ENCODE measurements at places on chromosomes 1 and 21.

DNA sequence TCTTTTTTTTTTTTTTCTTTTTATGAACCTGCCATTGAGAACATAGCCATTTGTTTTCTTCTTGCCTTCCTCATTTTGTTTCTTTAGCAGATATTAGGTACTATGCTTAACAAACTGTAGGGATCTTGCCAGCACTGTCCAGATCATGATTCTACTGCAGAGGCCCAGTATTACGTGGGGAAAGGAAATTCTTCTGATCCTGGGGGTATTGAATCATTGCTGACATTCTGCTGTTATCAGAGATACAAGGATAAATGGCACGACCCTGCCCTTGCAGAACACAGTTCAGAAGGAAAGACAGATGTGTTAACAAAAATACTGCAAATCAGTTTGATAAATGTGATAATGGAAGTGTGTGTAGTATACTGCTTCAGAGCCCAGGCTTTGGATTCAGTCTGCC lies 56.2 kb downstream of the BTBD8 start:
- DNase-seq: no peak

DNA sequence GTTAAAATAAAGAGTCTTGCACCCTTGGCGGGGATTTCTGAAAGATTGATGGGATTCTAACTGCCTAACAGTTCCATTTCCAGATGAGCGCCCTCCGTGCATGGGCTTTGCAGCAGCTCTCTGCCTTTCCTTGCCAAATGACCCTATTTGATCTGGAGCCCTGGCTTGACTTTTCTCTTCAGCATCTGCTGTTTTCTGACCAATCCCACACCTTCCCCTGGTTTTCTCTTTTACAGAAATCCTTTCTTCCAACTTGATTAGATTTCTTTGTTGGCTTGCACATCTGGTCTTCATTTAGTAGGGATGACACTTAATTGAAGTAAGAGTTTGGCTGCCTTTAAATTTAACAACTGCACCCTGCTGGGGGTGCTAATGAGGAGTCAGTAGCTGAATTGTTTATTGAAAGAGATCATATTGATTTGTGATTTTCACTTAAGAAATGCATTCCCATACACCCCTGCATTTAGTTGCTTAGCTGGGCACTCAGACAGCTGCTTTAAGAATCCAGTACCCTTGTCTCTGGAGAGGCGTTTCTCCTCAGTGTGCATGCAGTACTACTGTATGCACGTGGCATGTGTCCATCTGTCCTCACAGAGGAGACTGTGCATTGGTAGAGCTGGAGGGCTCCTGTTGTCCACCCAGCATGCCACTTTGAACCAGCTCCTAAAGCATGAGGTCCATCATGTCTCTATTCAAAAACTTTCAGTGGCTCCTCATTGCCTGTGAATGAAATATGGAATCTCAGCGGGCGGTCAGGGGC lies 99.7 kb downstream of the NOS1AP start:
- DNase-seq: no peak

DNA sequence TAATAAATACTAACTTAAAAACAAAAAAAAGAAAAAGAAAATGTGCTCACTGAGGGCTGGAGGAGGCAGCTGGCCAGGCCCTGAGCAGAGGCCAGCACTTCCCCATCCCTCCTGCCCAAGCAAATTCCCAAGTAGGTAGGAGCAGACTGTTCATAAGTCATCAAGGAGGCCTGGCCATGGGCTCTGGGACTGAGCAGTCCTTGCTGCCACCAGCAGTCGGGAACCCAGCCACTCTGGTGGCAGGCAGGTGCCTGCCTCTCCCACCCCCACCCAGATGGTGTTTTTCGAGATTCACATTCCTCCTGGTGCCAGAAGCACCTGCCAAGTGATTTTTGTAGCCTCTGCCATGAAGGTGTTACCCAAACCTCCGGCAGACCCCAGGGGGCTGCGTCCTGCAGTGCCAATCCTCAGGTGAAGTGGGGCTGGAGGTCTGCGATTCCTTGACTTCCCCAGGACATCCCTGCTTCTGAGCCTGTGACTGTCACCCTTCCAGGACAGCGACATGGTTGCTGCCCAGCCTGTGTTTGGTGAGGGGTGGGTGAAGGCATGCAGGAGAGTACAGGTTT lies 204.2 kb upstream of the TMEM51 start:
- DNase-seq: no peak

GRCh38 chr1:212773011-212773410 lies 18.6 kb downstream of the NSL1 start:
- no peak for DNase-seq

GRCh38 chr1:170670802-170671628 lies 7.1 kb downstream of the PRRX1 start:
- peak; percentile 81 for DNase-seq

DNA sequence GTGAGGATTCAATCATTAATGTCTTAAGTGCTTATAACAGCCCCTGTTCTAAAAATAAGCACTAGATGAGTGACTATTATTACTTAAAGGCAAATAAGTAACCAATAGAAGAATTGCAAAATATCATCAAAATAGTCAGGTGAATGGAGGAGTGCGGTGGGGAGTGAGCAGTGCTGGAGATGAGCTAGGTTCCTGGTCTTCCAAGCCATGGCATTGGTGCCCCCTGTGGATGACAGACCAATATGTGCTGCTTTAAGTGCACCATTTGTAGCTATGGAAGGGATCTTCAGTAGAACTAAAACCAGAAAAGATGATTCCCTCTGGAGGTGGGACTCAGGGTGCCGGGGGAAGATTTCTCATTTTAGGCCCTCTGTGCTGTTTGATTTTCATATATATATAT lies 46.1 kb upstream of the SLC30A1 start:
- no peak for DNase-seq

GRCh38 chr1:160149716-160150115 lies 1.7 kb upstream of the ATP1A4 start:
- no peak for DNase-seq

- DNase-seq: no peak
Observed at GRCh38 chr1:205506409-205507200, 2.1 kb downstream of the CDK18 start.

DNA sequence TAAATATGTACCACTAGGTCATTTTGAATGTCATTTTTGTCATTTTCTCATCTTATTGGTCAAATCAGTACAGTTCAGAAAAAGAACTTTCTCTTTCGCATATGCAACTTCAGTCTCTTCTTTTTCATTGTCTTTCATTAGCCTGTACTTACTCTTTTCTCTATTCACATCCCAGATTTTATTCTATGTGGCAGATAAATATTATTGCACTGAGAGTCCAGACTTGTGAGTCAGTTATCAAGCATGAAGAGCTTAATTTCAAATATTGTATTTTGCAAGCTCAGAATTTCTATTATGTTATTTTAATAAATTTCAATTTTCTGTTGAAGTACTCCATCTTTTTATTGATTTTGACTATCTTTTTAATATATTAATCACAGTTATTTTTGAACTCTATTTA lies 105.2 kb upstream of the PALMD start:
- DNase-seq: no peak

DNA sequence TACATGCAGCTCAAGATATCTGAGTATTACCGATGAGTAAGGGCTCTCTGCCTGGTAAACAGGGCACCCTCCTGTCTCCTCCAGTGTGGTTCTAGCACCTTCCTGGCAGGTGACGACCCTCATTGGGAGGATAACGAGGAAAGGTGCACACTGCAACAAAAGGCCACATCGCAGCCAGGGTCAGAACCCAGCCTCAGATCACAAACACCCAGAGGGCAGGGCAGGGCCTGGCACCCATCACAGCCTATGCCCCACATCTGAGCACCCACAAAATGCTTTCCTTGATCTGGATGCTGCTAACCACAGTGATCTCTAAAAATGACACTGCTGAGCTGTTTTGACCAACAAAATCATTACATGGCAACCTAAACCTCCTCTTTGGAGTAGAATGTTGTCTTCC lies 23.8 kb downstream of the C1orf198 start:
- DNase-seq: no peak

DNA sequence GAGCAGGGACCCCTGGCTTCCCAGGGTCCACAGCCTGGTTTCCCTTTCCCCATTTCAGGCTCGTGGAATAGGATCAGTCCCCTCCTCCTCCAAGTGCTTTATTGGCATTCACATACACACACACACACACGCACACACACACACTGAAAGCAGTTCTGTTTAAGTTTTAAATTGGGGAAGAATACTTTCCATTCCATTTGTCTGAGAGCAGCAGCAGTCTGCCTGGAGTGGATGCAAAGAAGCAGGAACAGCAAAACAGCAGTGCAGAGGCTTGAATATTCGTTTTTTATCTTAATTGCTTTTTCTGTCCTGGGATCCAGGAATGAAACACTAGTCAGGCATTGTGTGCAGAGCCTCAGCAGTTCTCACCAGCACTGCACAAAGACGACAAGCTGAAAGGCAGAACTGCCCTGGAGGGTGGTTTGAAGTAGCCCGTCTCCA lies 7.1 kb downstream of the CYB561D1 start:
- peak; percentile 82 for DNase-seq

DNA sequence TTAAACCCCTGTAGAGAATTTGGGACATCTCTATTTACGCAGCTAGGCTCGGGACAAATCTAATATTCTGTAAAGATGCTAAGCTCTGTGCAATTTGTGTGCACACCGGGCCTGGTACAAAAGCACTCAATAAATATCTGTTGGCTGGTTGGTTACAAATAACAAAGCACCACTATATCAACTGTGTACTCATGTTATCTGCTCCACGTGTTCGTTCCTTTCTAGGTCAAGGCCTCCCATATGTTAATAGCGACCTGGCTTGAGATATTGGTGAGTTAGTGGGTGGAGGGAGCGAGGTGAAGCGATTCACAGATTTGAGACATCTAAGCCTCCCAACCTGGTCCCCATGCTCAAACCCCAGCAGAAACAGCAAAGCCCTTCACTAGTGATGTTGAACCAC lies 47.1 kb upstream of the KAZN start:
- no peak for DNase-seq

DNA sequence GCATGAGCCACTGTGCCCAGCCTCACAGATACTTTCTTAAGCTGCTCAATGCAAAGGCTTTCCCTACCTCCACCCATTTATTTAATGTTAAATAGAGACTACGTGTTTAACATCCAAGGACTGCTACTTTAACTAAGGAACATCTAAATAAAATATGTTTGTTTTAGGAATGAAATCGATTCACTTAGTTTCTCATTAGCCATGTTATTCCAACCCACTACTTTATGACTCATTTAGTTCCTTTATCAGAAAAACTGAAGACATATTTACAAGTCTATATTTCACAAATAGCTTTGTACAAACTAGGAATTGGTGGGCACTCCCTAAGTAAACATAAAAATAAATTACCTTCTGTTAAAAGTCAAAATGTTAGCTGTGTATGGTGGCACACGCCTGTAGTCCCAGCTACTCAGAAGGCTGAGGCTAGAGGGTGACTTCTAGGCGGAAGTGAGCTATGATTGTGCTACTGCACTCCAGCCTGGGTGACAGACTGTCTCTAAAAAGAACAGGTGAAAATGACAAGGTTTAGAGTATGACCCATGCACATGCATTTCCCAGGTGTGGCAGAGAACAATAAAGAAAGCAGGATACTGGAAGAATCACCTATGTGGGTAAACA lies 39.9 kb upstream of the AK4 start:
- no peak for DNase-seq

GRCh38 chr1:12415038-12415466 lies 185.2 kb downstream of the VPS13D start:
- DNase-seq: no peak

DNA sequence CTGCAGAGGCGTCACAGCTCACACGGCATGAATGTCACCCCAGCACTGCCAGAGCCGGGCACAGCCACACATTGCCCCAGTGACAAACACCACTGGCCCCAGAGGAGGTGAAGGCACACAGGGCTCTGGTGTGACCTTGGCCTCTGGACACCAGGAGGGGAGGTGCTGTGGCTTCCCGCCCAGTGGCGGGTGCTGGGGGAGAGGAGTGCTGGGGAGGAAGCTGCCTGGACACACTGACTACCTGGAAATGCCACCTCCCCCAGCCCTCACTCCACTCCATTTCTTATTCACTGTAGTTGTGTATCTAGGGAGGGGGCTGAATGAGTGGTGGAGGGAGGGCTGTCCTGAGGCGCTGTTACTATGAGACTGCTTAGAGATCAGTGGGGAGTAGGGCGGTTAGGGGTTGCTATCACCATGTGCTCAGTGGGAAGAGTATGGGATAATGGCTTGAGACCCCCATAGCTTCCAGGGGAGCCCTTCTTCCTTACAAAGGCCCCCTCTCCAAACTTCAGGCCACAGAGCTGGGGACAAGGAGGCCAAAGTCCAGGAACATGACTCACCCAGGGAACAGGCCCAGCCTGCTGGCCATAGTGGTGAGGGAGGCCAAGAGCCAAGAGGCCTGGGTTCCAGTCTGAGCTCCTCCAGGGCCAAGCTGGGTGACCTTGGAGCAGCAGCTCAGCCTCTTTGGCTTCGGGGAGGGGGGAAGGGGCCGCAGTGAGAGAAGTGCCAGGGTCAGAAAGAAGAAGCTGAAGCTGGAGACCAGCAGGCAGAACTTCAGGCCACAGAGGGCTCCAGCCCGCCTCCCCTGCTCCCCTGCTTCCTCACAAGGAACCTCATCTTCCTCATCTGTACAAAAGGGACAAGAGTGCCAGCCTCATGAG lies 40.1 kb downstream of the AHDC1 start:
- DNase-seq: peak; percentile 88

- DNase-seq: no peak
Observed at GRCh38 chr1:192914696-192915095, 105.9 kb downstream of the RGS2 start.

DNA sequence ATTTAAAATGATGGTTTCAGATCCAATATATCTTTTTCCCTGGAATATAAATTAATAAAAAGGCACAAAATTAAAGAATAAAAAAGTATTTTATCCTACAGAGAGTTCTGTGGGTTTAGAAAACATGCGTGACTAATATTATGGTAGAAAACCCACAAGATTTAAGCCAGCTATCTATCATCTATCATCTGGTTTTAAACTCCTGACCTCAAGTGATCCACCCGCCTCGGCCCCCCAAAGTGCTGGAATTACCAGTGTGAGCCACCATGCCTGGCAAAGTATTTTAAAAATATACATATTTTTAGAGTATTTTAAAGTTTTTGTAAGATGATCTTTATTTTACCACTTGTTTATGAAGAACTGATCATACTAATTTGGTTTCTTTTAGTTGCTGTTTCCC lies 79.5 kb downstream of the NRIP1 start:
- no peak for DNase-seq

DNA sequence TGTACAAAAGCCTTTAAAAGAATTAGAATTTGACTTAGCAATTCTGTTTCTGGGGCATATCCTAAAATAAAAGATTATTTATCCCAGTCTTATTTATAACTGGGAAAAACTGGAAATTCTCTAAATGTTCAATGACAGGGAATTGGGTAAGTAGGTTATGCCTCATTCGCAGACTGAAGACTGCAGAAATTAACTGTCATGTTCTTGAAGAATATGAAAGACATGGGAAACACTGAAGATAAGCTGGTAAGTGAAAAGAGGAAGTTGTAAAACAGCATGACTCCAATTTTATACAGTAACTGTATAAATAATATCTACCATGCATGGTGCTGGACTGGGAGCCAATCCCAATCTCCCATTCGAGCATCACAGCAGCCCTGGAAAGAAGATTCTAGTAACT lies 50.6 kb upstream of the SLC2A1 start:
- DNase-seq: no peak

- DNase-seq: no peak
Observed at GRCh38 chr1:206524739-206525364, 17.5 kb downstream of the RASSF5 start.

Data from islet precursor cell (in vitro differentiated cells).